Activated B cell treated with CpG ODN at 0.5 μM for 24 hours (primary cell): ENCODE measurements at places on chromosomes 12 and 14.

DNA sequence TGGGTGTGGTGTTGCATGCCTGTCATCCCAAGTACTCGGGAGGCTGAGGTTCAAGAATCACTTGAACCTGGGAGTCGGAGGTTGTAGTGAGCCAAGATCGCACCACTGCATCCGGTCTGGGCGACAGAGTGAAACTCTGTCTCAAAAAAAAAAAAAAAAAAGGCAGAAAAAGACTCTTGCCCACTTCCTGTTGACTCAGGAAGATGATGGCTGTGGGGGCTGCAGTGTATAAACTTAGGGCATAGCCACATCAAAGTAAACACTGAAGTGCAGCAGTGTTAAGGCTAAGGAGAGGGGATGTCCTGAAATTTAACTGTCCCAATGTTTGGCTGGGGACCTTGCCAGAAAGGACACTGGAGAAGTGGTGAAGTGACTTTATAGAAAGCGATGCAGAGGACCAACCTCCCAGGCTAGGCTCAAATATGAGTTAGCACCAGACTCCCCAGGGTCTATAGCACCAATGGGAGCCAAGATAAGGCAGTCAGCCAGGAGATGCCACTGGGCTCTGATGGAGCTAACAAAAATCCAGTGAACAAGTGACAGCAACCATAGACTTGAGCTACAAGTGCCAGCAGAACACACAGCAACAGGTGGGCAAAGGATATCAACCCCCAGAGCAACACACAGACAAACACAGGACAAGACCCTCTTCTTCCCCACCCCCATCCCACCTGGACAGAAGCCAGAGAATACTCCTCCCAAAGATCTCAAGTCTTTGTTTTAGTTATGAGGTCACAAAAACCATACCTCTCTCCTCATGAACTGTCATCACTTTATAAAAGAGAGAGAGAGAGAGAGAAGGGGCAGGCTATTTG lies 28.0 kb downstream of the NELL2 start:
- H3K27ac ChIP-seq = peak overlapping the region; percentile 84
- H3K4me1 ChIP-seq = peaks cover 22% of the 10 kb centered on the region
- DNase-seq = no peak
- peak overlapping the region; percentile 61 for H3K4me3 ChIP-seq

- H3K4me3 ChIP-seq = no peak overlapping the region
- H3K36me3 ChIP-seq = no peaks in the 10 kb centered on the region
- H3K4me1 ChIP-seq = no peaks in the 10 kb centered on the region
- no peak for DNase-seq
- H3K27me3 ChIP-seq = peaks cover 9% of the 10 kb centered on the region
- no peak overlapping the region for H3K27ac ChIP-seq
Measured at GRCh38 chr12:96766232-96766631, 140.8 kb upstream of the NEDD1 start.

- no peak overlapping the region for H3K27ac ChIP-seq
- no peaks in the 10 kb centered on the region for H3K27me3 ChIP-seq
- no peak for DNase-seq
- H3K4me1 ChIP-seq = peaks cover 11% of the 10 kb centered on the region
- no peak overlapping the region for H3K4me3 ChIP-seq
Measured at GRCh38 chr12:15540469-15540872, 218.2 kb downstream of the PTPRO start.

GRCh38 chr12:50013361-50014147 lies 11.7 kb downstream of the RACGAP1 start:
- H3K4me1 ChIP-seq = no peaks in the 10 kb centered on the region
- H3K27me3 ChIP-seq = no peaks in the 10 kb centered on the region
- no peak overlapping the region for H3K4me3 ChIP-seq
- H3K27ac ChIP-seq = no peak overlapping the region

DNA sequence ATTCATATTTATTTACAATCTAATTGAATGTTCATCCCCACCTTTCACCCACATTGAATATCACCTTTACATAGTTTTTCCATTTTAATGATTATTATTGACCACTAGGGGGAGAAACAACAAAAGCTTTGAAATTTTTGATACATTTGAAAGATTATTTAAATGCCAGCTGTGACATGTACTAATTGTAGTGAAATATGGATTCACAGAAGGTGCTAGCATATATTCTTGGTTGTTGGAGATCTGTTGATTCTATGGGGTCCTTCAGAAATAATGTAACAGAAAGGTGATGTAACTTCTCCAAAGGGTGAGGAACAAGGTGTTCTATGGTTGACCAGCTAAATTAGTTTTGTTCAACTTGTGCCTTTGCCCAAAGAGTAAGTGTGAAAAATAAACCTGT lies 22.4 kb upstream of the GPR33 start:
- no peaks in the 10 kb centered on the region for H3K4me1 ChIP-seq
- DNase-seq = no peak
- H3K27me3 ChIP-seq = no peaks in the 10 kb centered on the region
- no peaks in the 10 kb centered on the region for H3K36me3 ChIP-seq

DNA sequence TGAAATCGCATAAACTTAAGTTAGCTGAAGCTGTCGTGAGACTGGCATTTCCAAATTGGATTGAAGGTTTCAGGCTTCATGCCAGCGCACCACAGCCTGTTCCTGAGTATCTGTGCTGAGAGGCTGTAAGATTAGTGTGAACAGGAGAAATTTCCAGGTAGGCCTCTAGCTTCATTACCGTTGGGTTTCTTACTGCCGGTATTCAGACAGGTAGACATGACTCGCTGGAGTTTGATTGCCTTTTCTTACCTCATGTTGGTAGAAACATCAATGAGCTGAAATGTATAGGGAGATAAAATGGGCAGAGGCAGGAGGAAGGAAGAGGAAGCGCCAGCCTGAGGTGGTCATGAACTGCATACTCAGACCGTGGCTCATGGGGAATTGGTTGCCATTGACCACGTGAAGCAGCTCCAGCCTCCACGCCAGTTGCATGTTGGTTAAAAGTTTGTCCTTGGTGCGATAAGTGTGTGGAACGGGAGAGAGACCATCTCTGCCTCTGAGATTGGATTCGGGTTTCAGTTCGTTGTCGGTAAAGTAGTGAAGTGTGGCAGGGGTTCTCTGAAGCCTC lies 42.3 kb upstream of the MMP17 start:
- H3K27me3 ChIP-seq = no peaks in the 10 kb centered on the region
- H3K4me3 ChIP-seq = no peak overlapping the region
- peaks cover 14% of the 10 kb centered on the region for H3K4me1 ChIP-seq
- H3K27ac ChIP-seq = no peak overlapping the region
- peaks cover 65% of the 10 kb centered on the region for H3K36me3 ChIP-seq
- no peak for DNase-seq

DNA sequence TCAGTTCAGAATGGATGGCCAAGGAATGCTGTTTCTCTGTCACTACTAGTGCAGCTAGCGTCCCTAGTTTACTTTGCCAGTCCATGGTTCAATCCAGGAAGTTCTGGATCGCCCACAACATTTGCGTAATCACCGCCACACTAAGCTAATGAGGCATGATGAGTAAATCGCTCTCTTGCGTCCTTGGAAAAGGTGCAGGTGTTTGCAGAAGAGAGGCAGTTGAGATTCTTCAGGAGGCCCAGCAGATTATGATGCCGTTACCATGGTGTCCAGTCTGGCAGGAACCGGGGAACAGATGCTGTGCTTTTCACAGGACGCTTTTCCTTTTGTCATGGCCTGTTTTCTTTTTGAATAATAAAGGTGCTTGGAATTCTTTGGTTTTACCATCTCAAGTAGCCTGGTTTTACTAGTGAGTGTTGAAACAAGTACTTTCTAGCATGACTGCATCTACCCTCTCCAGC lies 9.0 kb downstream of the TPH2 start:
- H3K4me1 ChIP-seq = no peaks in the 10 kb centered on the region
- DNase-seq = no peak
- H3K27me3 ChIP-seq = peaks cover 28% of the 10 kb centered on the region
- no peak overlapping the region for H3K27ac ChIP-seq

GRCh38 chr14:78157494-78158437 lies 12.4 kb upstream of the NRXN3 start:
- H3K4me1 ChIP-seq = no peaks in the 10 kb centered on the region
- no peak for DNase-seq
- H3K36me3 ChIP-seq = no peaks in the 10 kb centered on the region
- peaks cover 19% of the 10 kb centered on the region for H3K27me3 ChIP-seq

GRCh38 chr14:33781236-33781635 lies 169.6 kb downstream of the EGLN3 start:
- no peaks in the 10 kb centered on the region for H3K36me3 ChIP-seq
- H3K27ac ChIP-seq = no peak overlapping the region
- no peak for DNase-seq
- peaks cover 2% of the 10 kb centered on the region for H3K27me3 ChIP-seq
- no peaks in the 10 kb centered on the region for H3K4me1 ChIP-seq

DNA sequence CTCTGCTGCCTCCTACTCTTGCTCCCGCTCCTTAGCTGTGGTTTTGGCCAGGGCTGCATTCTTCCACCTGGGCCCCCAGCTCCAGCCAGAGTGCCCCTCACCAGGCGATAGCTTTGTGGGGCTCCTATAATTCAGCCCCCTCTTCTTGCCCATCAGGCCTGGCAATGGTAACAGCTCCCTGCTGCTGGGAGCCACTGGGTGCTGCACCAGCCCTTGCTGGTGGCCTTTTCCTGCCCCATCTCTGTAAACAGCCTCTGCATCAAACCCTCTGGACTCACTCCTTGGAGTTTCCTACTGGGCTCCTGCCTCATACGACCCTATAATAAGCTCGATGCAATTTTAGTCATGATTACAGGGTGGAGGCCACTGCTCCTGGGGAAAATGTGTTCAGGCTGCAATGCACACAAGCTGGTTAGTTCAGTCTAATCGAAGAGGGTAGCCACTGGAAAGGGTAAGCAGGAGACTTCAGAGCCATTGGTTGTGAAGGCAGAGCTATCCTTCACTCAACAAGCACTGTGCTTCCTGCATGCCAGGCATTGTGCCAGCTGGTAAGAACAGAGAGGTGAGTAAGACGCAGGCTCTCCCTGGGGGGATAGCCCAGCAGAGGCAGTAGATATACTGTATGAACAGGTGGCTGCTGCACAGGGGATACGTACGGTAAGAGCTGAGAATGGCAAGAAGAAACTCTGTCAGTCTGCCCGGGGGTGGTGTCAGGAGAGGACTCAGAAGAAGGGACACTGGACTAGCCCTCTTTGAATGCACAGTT lies 24.7 kb downstream of the CLMN start:
- peaks cover 10% of the 10 kb centered on the region for H3K36me3 ChIP-seq
- H3K27ac ChIP-seq = no peak overlapping the region
- no peaks in the 10 kb centered on the region for H3K27me3 ChIP-seq
- no peak for DNase-seq
- H3K4me1 ChIP-seq = peaks cover 76% of the 10 kb centered on the region

DNA sequence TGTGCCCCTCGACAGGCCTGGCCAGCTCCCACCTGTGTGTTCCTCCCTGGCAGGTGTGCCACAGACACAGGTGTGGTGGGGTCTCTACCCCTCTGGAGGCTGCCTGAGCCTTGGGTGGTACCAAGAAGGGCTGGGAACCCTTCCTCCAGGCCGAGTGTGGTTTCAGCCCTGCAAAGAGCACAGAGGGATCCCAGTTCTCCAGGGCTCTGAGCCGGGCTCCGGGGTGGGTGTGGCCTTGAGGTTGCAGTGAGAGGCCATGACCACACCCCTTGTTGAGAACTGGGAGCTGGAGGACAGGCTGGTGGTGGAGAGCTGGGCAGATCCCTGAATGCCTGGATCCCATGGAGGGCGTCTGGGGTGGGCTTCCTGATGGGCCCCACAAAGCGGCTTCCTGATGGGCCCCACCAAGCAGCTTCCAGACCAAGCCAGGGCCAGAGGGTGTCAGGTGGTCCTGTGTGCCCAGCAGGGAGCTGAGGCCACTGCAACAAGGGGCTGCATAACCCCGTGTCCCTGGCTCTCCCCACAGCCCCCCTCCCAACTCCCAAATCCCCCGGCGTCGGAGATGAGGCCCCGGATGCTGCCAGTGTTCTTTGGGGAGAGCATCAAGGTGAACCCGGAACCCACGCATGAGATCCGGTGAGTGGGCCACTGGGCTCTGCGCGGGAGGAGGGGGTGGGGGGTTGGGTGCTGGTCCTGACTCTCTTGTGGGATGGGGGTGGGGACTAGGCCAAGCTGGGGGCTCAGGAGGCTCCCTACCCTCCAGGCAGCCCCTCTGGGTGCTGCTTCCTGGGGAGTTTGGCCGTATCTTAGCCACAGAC lies 16.6 kb downstream of the RFLNA start:
- H3K36me3 ChIP-seq = no peaks in the 10 kb centered on the region
- H3K27me3 ChIP-seq = no peaks in the 10 kb centered on the region
- H3K27ac ChIP-seq = no peak overlapping the region
- H3K4me3 ChIP-seq = no peak overlapping the region
- no peaks in the 10 kb centered on the region for H3K4me1 ChIP-seq
- no peak for DNase-seq

DNA sequence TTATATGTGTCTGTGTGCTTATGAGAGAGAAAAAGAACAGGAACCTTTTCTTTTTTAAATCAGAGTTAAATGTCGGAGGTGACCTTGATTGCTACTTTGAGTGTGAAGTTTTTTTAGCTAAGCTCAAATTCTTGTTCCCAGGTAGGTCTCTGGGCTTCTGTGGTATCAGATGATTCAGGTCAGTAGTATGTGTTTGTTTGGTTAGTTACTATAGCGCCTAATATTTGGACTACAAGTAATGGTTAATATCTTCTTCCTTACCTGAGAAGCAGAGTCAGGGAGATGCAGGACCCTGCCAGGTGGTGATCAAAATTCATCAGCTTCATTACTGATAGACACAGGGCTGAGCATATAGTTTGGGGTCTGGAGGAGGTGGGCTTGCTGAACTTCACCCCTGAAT lies 30.8 kb downstream of the ADCK1 start:
- H3K36me3 ChIP-seq = peaks cover 37% of the 10 kb centered on the region
- no peak for DNase-seq
- H3K4me1 ChIP-seq = no peaks in the 10 kb centered on the region
- no peak overlapping the region for H3K4me3 ChIP-seq
- no peak overlapping the region for H3K27ac ChIP-seq
- H3K27me3 ChIP-seq = no peaks in the 10 kb centered on the region

DNA sequence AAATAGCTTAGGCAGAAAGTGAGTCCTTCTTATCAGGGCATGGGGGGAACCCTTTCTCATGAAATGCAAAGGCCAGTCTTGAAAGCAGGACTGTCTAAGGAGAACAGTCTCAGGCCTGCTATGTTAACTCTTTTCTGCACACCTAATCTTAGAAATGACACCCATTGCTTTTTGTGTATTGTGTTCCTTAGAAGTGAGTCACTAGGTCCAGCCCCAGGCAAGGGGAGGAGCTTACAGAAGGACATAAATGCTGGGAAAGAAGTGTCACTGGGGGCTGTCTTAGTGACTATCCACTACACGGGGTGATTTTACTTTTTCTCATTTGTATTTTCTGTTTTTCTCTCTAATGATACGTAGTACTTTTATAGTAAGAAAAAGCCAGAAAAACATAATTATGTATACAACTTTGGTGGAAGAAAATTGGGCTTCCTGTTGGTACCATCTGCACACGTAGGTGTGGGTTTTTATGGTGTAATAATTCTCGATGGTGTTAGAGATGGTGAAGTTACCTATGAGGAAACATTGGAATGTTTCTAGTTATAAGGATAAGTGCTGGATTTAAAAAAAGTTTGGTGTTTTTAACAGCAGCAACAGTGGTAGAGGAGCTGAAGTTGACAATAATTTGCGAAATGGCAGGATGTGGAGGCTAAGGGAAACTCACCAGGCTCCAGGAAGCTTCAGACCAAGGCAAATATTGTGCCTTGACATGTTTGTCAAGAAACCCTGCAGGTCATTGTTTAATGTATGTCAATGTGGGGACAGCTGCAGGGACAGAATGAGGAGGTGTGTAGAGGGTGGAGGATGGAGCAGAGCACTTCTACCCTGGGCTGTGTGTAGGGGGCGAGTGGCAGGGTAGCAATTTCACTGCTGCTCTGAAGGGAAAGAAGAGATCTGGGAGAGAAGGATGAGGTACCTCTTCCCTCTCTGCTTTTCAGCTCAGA lies 214.9 kb downstream of the KTN1 start:
- no peak for DNase-seq
- H3K36me3 ChIP-seq = no peaks in the 10 kb centered on the region
- no peak overlapping the region for H3K27ac ChIP-seq
- no peaks in the 10 kb centered on the region for H3K27me3 ChIP-seq
- no peak overlapping the region for H3K4me3 ChIP-seq

- no peaks in the 10 kb centered on the region for H3K4me1 ChIP-seq
- no peaks in the 10 kb centered on the region for H3K36me3 ChIP-seq
- peaks cover 11% of the 10 kb centered on the region for H3K27me3 ChIP-seq
Measured at GRCh38 chr12:22287776-22288621, 46.5 kb downstream of the ST8SIA1 start.
